ENCODE measurements at places on chromosomes 1 and 21.

DNA sequence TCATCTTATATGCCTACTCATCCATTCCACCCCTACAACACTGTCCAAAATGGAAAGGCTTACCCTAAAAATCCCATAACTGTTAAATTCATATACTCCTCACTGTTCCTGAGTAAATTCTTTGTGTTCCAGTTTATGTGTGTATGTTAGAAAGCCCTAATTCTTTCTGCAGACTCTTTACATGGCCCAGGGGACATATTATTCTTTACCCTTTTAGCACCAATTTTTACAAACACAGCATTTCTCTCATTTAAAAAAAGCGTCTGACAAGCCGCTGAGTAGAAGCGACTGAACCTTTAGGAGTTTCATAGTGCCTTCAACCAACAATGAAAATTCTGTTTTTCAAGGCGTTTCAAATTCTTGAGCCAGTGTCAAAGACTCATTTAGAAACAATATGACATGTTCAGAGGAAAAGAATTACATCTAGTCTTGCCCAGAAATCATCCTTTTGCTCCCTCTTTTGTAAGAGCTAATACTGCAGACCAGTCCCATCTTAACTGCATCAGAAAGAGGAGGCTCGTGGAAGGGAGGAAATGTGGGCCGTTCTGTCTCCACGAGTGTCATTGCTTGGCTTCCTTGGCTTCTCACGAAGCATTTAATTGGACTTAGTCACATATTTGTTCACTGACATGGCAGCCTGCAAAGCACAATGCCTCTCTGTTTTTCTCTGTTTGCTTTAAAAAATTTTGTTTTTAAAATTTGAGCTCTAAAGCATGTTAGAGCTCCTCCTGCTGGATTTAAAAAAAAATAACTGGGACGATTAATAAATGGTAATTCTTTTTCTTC lies 21.3 kb upstream of the C1orf105 start:
- peak; percentile 39 for DNase-seq

GRCh38 chr1:151371370-151372057 lies 991 bp downstream of the SELENBP1 start:
- DNase-seq = peak; percentile 59

- DNase-seq = no peak
Observed at GRCh38 chr1:96987186-96987703, 265.7 kb downstream of the PTBP2 start.

GRCh38 chr1:58854576-58854975 lies 70.7 kb upstream of the JUN start:
- DNase-seq = peak; percentile 69

GRCh38 chr1:19942088-19942487 lies 18.7 kb upstream of the PLA2G2E start:
- DNase-seq = no peak

- DNase-seq = no peak
Observed at GRCh38 chr1:156293895-156294294, 1.6 kb downstream of the GLMP start.

DNA sequence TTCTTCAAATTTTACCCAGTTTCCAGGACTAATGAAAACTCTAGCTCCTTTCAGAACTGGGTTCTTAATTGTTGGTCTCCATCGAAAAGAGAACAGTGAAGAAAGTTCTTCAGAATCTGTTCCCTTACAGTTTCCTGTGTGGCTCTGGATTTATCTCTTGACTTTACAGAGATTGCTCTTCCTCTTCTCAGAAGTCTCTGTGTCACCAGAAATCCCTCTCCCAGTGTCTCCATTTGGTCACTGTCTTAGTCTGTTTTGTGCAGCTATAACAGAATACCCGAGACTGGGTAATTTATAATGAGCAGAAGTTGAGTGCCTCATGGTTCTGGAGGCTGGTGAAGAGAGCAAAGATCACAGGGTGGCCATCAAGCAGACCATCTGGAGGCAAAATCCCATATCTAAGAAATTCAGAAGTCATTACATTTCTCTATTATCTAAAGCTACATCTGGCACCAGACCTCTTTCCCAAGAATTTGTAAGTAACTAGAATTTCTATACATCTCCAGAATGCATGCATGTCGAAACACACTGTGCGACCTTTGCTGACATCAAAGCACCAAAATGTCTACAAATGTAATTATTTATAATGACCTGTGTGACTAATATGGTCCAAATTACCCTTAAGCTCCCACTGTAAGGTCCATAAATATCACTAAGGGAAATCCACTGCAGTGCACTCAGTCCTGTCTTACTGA lies 65.4 kb upstream of the KRTAP19-8 start:
- DNase-seq = no peak

GRCh38 chr1:230832476-230832875 lies 35.8 kb downstream of the C1orf198 start:
- DNase-seq = no peak

DNA sequence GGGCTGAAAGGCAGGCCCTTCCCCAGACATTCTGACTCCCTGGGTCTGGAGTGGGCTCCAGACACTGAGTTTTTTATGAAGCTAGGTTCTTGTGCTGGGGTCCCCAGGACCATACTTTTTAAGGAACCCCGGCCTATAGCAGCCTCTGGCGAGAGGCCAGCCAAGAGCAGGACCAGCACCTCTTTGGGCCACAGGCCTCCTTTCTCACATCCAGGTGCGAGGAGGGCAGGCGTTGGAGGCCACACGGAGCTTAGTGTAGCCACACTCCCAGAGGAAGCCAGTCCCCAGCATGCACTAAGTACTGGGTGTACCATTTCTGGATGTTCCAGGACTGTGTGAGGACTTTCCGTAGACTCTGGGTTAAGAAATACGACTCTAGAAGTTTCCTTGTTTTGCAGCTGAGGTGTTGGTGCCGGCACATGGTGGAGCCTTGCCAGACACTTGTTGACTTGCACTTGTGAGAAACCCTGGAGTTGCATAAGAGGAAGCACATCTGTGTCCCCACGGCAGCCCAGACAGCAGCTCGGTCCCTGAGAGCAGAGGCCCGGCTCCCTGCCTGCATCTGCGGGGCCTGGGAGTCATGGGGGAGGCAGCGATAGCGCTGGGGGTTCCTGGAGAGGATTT lies 122.2 kb upstream of the VAMP3 start:
- DNase-seq = no peak

DNA sequence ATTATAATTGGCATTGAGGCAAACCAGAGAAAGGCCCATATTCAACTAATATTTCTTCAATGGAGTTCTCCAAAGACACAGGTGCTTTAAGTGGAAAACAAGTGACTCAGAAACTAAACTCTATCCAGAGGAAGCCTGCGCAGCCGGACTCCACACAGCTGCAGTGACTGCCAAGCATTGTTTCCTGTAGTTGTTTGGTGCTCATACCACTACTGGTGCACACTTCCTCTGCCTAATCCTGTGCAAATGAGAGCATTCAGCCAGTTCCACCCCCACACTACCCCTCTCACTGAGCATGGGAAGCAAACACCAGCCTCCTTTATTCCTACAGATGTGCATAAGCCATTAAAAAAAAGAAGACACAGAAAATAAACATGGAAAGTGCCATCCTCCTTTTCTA lies 102.9 kb downstream of the VAV3 start:
- no peak for DNase-seq

GRCh38 chr1:3313576-3313950 lies 140.9 kb upstream of the ARHGEF16 start:
- no peak for DNase-seq

GRCh38 chr1:17280436-17280835 lies 27.6 kb upstream of the PADI4 start:
- no peak for DNase-seq

GRCh38 chr1:7489586-7489985 lies 281.5 kb upstream of the VAMP3 start:
- DNase-seq = no peak

DNA sequence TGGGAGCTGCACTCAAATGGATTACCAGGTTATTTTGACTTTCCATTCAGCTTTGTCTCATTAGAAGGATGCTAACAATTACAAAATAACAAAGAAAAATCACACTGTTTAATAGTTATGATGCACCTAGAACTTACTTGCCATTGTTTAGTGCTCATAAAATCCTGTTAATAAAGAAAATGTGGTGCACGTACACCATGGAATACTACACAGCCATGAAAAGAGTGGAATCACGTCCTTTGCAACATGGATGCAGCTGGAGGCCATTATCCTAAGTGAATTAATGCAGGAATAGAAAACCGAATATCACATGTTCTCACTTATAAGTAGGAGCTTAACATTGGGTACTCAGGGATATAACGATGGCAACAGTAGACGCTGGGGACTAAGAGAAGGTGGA lies 19.8 kb downstream of the MAP3K21 start:
- DNase-seq = no peak

DNA sequence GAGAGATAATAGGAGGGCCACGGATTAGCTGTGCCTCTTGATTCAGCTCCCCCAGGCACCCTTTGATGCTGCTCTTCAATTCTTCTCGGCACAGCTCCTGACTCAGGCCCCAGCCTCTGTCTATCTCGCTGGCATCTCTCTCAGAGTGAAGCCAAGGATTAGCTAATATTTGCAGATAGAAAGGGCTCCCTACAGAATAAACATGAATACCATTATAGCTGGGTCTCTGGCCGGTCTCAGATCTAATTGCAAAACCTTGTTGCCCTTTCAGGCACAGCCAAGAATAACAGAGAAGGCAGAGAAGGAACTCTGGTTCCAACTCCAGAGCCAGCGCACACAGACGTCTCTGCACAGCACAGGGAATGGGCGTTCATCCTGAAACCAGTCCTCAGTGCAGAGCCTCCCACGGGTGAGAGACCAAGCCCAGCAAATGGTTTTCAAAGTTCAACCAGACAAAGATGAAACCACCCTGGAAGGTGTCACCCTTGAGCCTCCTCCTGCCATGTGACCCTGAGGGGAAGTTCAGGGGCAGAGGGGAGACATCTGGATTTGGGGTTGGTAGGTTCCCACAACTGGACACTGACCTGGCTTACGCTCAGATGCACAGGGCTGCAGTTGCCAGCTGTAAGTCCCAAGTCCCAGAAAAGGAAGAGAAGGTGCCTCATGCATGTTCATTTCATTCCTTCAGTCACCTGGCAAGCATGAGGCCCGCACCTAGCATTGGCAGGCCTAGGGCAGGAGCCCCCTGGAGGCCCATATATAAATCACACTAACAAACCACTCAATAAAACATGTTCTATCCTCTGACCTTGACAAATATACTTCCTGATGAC lies 394.0 kb downstream of the NPHP4 start:
- DNase-seq = no peak

GRCh38 chr1:41812051-41812450 lies 106.7 kb downstream of the HIVEP3 start:
- DNase-seq = peak; percentile 74

DNA sequence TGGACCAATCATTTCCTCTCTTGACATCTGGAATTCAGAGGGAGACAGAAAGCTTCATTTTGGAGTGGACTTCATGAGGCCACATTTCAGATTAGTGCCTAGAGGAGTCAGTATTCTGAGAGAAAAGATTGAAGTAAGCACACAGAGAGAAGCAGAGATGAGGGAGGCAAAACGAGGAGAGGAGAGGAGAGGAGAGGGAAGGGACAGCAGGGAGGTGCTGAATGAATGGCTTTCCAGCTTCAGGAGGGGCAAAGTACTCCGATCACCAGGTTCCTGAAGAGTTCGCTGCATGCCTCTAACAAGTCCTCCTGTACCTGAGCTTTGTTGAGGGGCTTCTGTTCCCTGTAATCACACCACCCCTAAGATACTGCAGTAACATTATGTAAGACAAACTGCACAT lies 76.0 kb downstream of the NRIP1 start:
- no peak for DNase-seq

GRCh38 chr1:42998386-42998785 lies 39.7 kb upstream of the SLC2A1 start:
- DNase-seq = no peak

GRCh38 chr1:32894019-32894600 lies 7.1 kb downstream of the TMEM54 start:
- no peak for DNase-seq

- DNase-seq = peak; percentile 87
Observed at GRCh38 chr1:159936273-159936904, 9.0 kb downstream of the IGSF9 start.

- DNase-seq = peak; percentile 75
Observed at GRCh38 chr1:152035539-152036266, 1.1 kb downstream of the S100A11 start.

- no peak for DNase-seq
Observed at GRCh38 chr1:29669912-29670311, 433.6 kb downstream of the PTPRU start.

DNA sequence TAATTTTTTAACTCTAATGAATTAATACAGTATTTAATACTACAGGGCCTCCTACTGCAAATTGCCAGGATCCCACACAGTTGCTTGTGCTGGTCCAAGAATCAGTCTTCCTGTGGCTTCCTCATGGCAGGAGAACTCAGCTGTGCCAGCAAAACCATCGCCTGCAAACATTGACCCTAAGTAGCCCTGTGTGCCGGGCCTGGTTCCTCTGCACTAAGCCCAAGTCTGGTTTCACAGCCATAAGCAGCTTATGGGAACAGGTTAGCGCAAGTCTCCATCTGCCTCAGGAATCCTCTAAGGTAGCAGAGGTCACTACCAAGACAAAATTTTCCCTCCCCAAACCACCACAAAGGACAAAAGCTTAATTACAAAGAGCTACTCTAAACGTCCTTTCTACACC lies 216.6 kb downstream of the PLA2G4A start:
- DNase-seq = no peak

DNA sequence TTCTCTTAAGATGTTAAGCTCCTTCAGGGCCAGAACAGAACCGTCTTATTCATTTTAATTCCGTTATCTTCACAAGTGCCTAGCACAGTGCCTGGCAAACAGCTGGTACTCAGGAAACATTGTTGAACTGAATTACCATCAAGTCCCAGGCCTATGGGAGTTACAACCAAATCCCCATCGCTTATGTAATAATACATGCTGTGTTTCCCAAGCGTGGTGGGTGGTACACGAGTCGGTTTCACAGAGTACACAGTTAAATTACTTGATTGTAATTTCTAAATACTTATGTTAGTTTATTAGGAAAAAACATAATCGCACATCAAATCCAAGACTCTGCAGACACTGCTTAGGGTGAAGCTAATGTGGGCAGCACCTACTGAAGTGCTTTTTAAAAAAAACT lies 1.0 kb downstream of the ANGEL2 start:
- peak; percentile 66 for DNase-seq

- no peak for DNase-seq
Observed at GRCh38 chr1:19967808-19968207, 11.6 kb downstream of the PLA2G2A start.

GRCh38 chr1:27238032-27238431 lies 3.6 kb downstream of the WDTC1 start:
- no peak for DNase-seq

DNA sequence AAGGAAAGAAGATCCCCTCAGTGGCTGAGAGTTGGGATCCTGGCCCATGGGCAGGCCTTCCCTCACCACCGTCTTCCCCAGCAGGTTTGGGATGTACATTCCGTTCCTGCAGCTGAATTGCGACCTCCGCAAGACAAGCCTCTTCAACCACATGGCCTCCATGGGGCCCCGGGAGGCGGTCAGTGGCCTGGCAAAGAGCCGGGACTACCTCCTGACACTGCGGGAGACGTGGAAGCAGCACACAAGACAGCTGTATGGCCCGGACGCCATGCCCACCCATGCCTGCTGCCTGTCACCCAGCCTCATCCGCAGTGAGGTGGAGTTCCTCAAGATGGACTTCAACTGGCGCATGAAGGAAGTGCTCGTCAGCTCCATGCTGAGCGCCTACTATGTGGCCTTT lies 16.3 kb upstream of the KPNA6 start:
- DNase-seq = no peak
